Cardiac septum (tissue), 1 donor: ENCODE measurements at places on chromosomes 13 and 19. TPM values are rescaled to one million over a fixed set of nuclear protein-coding genes. Genes with fewer than 3 reads are reported as not detected.

DNA sequence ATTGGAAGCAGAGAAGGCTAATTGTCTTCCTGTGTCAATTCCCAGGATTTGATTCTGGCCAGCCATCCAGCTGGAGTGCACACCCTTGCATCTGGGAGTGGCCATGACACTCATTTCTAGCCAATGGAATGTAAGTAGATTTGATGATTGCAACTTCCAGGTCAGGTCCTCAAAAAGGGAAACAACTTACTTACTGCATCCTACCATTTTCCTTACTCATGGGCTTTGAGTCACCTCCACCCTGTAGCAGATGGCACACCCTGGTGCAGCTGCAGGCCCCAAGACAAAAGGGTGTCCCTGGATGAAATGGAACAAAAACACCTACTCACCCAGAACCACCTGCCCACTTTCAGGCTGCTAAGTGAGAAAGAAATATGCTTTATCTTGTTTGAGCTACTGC lies 27.3 kb upstream of the MPHOSPH8 start:
- no peak for DNase-seq

The THSD8 gene
- 0.94 TPM for total RNA-seq

The RAP2A gene
- total RNA-seq, result 32.7 TPM

The DCAF15 gene
- 17.0 TPM for total RNA-seq

DNA sequence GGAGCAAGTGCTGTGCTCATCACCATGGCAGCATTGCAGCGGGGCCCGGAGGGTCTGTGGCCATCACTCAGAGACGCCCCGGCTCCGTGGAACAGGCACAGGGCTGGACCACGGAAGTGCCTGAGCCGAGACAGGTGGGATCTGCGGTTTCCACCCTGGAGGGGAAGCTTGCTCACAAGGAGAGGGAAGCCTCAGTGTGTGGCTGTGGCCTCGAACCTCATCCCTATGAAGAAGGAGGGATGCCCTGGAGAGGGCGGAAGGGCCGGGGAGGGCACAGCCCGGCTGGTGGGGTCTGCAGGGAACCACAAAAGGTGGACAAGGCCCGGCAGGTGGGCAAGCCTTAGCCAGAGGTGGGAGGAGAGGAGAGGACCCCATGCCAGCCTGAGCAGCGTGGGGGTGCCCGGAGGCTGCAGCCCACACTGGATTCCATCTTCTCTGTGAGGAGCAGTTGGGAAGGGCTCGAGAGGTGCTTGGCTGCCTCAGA lies 30.4 kb upstream of the TMEM255B start:
- DNase-seq, result no peak

GRCh38 chr19:56423276-56423984 lies 19.3 kb downstream of the ZNF583 start:
- no peak for DNase-seq
